CD4-positive, alpha-beta T cell treated with Interleukin-1 beta for 1 hour (primary cell): ENCODE measurements at places on chromosomes 4 and X.

GRCh38 chr4:53505947-53506346, 85.3 kb downstream of the LNX1 start:
- no peak for DNase-seq

GRCh38 chr4:6926681-6927478, 17.3 kb downstream of the TBC1D14 start:
- DNase-seq = peak; percentile 67

- DNase-seq = no peak
These were observed 77.3 kb downstream of the SHROOM4 start for GRCh38 chrX:50736656-50737055.

- DNase-seq = no peak
These were observed 116.9 kb upstream of the GABRA2 start for GRCh38 chr4:46506876-46507275.

DNA sequence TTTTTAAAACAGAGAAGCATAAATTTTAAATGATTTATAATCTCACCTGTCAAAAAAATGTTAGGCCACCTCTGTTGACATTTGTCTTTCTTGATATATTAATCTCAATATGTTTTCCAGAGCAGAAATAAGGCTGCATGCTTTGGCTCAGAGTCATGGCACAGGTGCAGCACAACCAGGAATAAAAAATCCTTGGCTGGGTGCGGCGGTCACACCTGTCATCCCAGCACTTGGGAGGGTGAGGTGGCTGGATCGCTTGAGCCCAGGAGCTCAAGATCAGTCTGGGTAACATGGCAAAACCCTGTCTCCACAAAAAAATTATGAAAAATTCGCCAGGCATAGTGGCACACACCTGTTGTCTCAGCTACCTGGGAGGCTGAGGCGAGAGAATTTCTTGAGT, 18.1 kb downstream of the CPLX1 start:
- DNase-seq = no peak

- DNase-seq = no peak
These were observed 62.1 kb downstream of the EDNRA start for GRCh38 chr4:147543034-147543433.

DNA sequence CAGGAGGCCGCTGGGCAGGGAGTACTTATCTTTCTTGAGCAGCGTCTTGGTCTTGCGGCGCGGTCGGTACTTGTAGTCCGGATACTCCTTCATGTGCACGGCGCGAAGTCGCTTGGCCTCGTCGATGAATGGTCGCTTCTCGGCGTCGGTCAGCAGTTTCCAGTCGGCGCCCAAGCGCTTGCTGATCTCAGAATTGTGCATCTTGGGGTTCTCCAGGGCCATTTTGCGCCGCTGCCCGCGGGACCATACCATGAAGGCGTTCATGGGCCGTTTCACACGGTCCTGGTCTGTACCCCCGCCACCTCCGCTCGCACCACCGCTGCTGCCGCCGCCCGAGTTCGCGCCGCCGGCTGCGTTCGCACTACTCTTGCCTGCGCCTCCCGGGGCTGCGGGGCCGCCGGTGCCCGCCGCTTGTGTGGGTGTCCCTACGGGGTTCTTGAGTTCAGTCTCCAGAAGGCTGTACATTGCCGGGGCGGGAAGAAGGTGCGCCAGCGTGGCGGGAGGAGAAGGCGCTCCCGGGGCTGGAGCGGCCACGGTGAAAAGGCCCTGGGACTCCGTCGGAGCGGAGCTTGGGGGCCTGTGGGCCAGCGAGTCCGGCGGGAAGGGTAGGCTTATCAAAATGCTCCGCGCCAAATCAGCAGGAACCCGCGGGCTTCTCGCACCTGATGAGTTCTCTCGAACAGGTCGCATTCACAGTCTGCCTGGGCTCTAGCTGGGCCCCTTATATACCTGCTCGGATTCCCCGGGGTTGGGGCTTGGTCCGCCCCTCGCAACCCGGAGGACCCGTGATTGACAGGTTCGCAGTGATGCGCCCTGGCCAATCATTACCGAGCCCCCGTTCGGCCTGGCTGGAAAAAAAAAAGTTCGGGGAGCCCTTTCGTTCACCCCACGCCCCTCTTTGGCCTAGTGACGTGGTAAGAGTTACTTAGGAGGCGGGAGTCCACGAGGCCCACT, at the start of gene SOX3:
SOX3 (minus strand) TSS at position 699 of the 954 bp plus-strand sequence; CDS start at position 690, 9 bp downstream.
- no peak for DNase-seq

GRCh38 chr4:90572996-90573395, 445.8 kb downstream of the CCSER1 start:
- no peak for DNase-seq

- no peak for DNase-seq
These were observed 9.7 kb upstream of the RHOXF1 start for GRCh38 chrX:120125444-120125843.

DNA sequence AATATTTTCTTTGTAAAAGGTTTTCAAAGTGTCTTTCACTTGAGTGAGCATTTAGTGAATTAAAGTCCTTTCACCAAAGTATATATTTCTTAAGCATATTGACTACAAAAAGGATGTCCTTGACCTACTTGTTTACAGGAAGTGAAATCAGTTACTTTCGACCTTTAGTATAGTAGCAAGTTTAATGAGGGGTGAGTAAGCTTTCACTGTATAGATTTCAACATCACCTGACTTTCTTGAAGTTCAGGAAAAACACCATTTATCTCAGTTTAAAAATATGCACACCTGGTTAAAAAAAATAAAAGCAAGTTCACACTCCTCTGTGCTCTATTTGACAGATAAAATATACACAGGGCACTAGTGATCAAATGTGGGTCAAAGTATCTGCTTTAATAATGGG, 88.1 kb downstream of the CCSER1 start:
- DNase-seq = no peak

GRCh38 chr4:123409334-123409733, 12.7 kb downstream of the SPRY1 start:
- DNase-seq = no peak

DNA sequence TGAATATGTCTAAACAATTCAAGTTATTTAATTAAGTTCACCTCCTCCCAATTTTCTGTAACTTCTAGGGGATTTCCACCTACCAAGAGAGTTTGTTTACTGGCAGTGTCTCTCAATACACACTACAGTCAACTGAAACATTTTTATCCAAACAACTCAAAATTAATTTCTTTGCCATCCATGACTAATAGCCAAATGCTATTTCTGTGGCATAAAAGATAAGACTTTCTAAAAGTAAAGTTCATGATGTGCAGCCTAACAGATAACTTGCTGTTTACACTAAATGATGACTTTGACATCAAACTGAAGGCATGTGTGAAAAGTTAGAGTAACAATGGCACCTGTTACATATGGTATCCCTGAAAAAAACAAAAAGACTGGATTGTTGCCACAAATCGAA, 7.3 kb downstream of the TAB3 start:
- no peak for DNase-seq

DNA sequence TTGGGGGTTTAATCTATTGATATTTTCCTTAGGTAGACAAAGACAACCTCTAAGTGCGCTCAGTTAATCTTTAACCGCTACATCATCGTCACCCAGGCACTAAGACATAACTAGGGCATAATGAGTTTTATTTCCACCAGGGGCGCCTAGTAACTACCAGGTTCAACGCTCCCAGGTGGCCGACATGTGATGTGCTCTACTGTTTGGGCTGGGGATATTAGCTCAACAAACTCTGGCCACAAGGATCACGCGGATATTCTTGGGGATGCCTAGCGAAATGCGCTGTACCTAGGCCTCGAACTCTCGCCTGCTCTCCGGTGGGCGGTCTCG, 915 bp upstream of the RAB33B start:
- peak; percentile 80 for DNase-seq

DNA sequence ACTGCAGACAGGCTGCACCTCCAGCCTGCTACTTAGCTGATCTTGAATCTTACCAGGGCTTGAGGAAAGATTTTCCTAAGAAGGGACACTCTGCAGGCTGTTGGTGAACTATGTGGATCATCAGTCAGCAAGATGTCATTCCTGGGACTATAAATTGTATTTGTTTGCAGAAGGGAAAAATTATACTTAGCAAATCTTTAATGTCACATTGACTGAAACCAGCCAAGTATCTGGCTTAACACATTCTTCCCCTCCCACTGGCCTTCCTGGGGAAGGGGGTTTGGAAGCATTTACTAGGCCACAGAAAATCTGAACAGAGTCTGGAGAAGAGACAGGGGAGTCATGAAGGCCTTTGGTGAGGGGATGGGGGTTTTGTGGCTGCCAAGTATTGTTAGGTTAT, 156.7 kb upstream of the EOLA2 start:
- DNase-seq = no peak

DNA sequence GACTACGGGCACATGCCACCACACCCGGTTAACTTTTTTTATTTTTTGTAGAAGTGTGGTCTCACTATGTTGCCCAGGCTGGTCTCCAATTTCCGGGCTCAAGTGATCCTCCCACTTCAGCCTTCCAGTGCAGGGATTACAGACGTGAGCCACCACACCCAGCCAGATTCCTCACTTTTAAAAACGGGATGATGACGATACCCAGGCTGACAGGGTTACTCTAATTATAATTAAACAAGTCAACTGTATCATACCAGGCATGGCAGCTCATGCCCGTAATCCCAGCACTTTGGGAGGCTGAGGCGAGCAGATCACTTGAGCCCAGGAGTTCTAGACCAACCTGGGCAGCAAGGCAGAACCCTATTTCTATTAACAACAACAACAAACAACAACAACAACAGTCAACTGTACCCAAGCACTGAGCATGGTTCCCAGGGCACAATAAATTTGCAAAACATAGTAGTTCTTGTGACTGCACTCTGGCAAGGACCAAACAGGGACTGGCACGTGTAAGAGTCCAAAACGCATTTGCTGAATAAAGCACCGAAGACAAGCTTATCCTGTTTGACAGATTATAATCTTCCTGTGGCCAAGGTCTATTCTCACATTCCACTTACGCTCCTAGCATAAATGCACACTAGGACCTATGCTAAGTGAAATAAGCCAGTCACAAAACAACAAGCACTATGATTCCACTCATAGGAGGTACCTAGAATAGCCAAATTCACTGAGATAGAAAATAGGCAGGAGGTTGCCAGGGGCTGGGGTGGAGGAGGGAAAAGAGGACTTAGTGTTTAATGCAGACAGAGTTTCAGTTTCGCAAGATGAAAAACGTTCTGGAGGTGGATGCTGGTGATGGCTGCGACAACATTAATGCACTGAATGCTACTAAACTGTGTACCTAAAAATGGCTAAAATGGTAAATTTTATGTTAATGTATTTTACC, 77.5 kb downstream of the IRF2 start:
- no peak for DNase-seq

GRCh38 chr4:6402566-6403399, 69.6 kb downstream of the PPP2R2C start:
- DNase-seq = no peak

GRCh38 chr4:18981234-18981615, 959.7 kb upstream of the LCORL start:
- DNase-seq = no peak

DNA sequence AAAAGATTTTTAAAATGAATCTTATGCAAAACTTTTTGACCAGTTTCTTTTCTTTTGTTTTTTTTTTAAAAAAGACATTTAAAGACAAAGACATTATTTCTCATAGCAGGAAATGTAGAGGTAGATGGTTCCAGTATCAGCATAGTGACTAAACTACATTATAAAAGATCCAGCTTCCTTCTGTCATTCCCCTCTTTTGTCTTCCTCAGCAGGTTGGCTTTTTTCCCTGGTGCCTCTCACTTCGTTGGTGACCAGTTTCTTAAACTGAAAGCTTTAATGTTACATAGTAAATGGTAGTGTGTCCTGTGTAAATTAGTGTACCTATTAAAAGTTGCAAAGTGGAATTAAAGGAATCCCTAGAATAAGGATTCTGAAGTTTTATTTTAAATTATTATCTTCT, 36.1 kb downstream of the DCK start:
- DNase-seq = no peak

DNA sequence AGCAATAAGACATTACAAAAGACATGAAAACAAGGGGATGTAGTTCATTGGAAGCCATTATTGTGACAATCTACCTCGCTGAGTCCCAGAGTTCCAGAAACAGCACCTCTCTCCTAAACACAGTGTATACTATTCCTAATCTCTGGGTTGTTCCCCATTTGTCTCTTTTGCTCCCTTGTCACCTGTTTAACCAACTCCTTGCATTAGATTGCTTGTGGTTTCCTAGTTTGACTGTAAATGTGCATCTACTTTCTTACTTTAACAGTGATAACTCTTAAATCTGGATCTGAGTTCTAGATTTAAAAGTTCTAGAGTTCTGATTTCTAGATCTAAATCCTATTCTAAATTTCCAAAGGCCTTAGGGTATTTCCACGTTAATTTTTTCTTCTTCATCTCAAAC, 71.6 kb upstream of the TET2 start:
- DNase-seq = no peak

- peak; percentile 43 for DNase-seq
These were observed 772 bp upstream of the WNK3 start for GRCh38 chrX:54358424-54359211.

GRCh38 chrX:122586831-122587230, 597.2 kb upstream of the GRIA3 start:
- no peak for DNase-seq

DNA sequence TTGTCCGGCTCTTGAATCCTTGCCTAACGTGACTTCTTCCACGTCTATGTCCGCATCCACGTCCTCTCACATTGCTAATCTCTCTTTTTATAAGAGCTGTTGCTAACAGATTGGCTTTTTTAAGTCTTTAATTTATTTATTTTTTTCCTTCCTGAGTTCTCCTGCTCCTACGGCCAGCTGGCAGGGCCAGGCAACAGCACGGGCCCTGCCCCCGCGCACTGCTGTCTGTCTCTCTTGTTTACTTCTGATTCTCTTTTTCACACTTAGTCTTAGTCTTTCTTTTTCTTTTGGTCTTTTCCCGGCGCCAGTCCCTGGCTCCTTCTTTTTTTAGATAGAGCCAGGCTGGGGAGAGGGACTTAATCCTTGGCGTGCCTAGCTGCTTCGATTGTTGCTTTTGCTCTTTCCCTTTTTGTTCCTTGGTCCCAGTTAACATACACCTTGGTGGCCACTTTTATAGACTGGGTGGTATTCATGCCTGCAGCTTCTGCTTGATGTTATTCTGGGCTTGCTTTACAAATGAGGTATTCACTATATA, 53.2 kb upstream of the RBMX start:
- DNase-seq = no peak

GRCh38 chrX:103730147-103730795, 19.6 kb downstream of the TMEM31 start:
- DNase-seq = no peak

GRCh38 chrX:154350429-154351182, 23.8 kb downstream of the FLNA start:
- DNase-seq = no peak

GRCh38 chr4:93839704-93840103, 11.2 kb downstream of the ATOH1 start:
- DNase-seq = no peak

GRCh38 chrX:19372547-19373331, 29.0 kb downstream of the PDHA1 start:
- DNase-seq = no peak
